AG20443 (cell line): ENCODE measurements at places on chromosomes 7 and 10.

- DNase-seq, result peak; percentile 30
These were observed 285 bp downstream of the CSTF2T start for GRCh38 chr10:51699145-51699474.

GRCh38 chr7:128075242-128076095 lies 44.2 kb upstream of the LRRC4 start:
- no peak for DNase-seq

DNA sequence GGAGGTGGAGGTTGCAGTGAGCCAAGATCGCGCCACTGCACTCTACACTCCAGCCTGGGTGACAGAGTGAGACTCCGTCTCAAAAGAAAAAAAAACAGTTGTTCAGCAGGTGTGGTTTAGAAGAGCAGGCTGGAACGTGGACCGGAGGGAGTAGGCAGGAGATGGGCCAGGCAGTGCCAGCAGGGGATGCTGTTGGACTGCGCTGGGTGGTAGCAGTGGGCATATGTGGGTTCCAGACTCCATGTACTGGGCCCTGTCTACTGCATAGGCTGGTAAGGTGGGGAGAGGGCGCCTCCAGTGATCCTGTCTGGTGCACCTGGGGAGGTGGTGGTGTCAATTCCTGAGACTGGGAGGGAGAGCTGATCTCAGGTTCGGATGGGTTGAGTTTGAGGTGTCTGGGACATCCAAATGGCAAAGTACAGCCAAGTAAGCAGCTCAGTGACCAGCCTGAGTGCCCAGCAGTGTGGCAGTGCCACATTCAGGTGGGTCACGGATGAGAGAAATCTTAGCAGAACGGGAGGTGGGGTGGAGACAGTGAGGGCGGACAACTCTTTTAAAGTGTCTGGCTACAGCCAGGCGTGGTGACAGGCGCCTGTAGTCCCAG lies 25.9 kb downstream of the SFXN4 start:
- DNase-seq, result peak; percentile 71

DNA sequence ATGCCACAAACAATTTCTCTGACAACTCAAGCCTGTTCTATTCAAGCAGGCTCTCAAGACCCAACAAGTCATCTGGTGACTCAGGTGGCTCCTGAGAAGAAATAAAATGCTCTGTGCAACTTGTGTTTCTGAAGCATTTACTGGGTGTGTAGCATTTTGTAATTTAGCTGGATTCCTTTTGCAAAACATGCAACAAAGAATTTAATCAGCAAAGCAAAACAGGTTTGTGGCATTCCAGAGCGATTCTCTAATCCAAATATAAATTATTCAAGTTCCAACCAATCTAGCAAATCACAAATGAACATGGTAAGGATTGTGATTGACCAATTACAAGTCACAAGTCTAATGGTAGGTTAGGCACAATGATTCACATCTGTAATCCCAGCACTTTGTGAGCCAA lies 39.8 kb upstream of the C10orf67 start:
- peak; percentile 25 for DNase-seq

- no peak for DNase-seq
These were observed 52.0 kb upstream of the GRB10 start for GRCh38 chr7:50834679-50835078.

GRCh38 chr7:142606081-142606480 lies 143.2 kb upstream of the PRSS1 start:
- DNase-seq, result no peak

DNA sequence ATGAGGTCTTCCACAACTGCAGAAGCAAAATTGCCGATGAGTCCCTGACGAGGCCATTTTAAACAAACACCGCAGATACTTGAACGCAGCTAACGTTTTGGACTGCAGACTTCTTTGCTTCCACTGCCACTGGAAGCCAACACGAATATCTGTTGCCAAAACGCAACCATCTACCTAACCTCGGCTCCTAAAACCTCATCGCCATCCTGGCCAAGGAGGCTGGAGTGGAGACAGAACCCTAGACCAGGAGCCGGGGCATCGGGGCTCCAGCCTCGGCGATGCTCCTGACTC lies 493 bp downstream of the WDR91 start:
- DNase-seq, result no peak

- no peak for DNase-seq
These were observed 3.5 kb downstream of the MNX1 start for GRCh38 chr7:157006829-157007469.

GRCh38 chr10:36808625-36809362 lies 316.6 kb upstream of the ANKRD30A start:
- no peak for DNase-seq

DNA sequence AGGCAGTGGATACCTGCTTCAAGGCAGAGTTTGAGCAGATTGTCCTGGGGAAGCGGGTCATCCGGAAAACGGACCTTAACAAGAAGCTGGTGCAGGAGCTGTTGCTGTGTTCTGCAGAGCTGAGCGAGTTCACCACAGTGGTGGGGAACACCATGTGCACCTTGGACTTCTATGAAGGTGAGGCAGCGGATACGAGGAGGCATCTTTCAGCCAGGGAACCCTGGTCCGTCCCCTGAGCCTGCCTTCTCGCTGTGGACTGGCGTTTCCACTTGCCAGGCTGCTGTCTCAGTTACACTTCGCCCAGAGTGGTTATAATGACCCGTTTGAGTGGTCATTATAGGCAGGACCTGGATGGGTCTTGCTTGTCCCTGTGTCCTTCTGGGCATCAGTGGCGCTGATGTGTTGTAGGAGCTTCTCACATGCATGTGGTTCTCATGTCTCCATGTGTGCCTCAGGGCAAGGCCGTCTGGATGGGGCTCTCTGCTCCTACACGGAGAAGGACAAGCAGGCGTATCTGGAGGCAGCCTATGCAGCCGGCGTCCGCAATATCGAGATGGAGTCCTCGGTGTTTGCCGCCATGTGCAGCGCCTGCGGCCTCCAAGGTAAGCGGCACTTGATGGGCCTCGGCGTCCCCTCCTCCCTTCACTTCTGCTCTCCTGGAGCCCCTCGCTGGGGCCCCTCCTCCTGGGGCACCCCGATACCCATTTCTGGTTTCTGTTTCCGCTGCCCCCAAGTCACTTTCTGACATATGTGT lies 18.0 kb downstream of the UPP1 start:
- DNase-seq, result peak; percentile 2

- no peak for DNase-seq
These were observed 77.0 kb upstream of the TRIM24 start for GRCh38 chr7:138382862-138383565.

DNA sequence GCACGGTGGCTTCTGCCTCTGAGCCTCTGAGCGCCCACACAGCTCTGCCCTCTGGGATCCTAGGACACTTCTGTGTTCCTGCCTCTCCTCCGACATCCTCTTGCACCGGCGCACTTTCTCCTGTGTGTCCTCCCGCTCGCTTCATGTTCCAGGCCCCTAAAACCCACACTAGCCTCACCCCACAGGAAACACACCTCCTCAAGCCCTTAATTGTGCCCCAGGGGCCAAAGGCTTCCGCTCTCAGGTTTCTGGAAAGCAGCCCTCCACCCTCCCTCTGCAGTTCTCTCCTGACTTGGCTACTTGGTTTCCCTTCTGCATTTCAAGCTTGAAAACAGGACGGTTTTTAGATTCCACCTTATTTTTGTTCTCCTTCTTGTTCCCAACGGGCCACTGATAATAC lies 7.3 kb downstream of the GFRA1 start:
- DNase-seq, result no peak

DNA sequence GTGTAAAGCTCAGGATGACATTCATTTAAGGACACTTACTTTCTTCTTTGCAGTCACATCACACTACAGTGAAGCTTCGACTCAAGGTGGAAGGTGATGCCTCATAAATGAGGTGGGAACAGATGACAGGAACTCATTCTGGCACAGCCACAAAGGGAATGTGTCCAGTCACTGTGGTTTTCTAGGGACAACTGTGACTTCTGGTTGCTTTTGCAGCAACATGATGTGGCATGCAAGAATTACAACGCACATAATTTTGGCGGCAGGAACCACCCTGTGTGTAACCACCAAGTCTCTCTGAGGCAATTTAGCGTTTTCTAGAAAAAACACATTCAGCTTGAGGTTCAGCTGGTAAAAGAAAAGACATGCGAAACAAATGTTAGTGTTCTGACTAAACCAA lies 32.0 kb upstream of the FERD3L start:
- DNase-seq, result peak; percentile 27

DNA sequence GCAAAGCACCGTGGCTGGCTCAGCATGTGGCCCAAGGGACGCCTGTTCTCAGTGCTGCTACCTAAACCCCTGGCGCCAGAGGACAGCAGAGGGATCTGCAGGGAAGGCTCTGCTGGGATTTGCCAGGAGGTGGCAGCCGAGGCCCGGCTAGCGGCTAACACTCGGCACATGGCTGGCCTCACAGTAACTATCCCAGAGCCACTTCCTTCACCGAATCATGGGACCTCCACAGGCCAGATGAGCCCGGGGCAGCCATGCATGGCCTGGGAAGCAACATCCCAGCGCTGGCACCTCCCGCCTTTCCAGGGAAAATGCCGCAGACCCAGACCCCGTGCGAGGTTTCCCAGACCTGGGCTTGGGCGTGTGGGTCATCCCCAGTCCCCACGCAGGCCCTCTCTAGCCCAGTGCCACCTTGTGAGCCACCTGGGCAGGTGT lies 36.4 kb downstream of the DPYSL4 start:
- DNase-seq, result peak; percentile 96

DNA sequence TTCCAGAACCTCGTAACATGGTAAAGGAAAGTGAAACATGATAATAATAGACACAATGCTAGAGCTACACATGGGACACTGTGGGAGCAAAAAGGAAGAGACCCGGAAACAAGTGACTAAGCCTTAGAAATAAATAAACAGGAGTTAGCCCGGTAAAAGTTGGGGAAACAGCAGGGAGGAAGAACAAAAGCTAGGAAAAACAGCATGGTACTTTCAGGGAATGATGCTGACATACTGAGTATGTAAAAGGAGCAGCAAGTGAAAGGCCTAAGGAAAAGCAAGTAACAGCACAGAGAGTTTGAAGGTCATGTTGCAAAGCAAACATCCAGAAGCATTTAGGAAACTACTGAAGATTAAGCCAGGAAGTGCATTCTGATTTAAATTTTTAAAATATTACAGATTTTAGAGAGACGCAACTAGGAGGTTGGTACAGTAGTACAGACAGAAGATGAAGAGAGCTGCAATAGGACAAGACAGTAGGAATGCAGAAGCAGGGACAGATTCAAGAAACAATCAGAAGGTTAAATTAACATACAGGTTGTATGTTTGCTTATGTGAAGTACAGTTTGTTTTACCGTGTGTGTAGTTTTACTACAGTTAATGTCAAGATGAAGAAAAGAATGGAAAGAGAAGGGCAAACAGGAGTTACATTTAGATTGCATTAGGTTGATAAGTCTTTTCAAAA lies 63.7 kb downstream of the ARHGAP12 start:
- peak; percentile 15 for DNase-seq

DNA sequence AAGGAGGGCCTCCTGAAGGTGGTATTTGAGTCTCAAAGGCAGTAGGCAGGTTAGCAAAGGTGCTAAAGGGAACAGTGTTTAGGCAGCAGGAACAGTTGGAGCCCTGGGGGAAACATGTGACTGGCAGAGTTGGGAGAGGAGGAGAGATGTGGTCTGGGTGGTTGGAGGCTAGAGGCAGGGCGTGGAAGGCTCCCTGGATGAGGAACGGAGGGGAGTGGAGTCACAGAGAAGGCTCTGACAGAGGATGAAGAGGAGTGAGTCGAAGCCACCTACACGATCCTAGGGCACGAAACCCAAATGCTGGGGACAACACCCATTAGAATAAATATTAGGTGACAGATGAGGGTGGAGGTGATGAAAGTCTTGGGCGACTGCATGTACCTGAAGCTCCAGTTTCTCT lies 19.6 kb upstream of the MGMT start:
- DNase-seq, result no peak

GRCh38 chr10:131806146-131806545 lies 94.7 kb upstream of the PPP2R2D start:
- no peak for DNase-seq

DNA sequence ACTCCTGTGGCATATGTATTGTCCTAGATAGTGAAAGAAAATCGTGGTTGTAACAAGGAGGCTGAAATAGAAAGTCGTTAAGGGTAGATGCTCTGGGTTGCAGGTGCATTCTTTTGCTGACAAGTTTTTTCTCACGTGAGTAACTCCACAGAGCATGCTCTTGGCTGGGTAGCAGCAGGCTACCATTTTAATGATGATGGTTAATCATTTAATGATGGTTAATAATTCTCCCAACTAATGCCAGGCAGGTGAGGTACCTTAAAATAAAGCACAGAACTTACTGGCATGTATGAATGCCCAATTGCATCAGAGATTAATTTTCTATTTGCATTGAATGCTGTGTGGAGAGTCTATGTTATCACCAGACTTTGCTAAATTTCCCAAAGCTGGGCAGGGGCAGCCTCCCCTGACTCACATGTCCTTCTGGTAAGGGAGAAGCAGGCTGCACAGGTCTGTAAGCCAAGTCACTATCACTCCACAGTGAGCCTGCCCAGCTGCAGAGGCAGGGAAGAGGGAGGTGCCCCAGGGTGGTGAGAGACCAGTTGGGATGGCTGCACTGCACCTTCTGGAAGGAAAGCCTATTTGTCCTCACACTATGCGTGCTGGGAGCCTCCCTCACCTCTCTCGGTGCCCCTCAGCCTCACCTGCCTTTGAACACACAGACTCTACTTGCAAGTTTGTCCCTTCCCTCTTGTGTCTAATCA lies 287.0 kb upstream of the IGFBP3 start:
- DNase-seq, result no peak

DNA sequence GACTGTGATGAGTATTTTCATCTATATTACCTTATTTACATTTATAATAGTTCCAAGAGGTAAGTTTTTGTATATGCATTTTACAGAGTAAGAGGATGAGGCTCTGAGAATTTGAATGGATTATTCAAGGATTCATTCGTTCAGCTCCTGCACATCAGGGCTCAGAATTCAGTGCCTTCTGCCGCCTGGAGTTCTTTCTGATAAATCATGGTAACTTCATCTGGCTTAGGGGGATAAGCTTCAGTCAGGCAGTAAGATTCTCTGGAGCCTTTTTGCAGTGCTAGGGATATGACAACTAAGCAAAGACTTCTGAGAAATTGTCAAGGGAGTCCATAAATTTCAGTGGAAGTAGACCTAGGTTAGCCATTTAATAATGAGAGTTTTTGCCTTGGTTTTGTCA lies 668.6 kb downstream of the NRG3 start:
- no peak for DNase-seq

DNA sequence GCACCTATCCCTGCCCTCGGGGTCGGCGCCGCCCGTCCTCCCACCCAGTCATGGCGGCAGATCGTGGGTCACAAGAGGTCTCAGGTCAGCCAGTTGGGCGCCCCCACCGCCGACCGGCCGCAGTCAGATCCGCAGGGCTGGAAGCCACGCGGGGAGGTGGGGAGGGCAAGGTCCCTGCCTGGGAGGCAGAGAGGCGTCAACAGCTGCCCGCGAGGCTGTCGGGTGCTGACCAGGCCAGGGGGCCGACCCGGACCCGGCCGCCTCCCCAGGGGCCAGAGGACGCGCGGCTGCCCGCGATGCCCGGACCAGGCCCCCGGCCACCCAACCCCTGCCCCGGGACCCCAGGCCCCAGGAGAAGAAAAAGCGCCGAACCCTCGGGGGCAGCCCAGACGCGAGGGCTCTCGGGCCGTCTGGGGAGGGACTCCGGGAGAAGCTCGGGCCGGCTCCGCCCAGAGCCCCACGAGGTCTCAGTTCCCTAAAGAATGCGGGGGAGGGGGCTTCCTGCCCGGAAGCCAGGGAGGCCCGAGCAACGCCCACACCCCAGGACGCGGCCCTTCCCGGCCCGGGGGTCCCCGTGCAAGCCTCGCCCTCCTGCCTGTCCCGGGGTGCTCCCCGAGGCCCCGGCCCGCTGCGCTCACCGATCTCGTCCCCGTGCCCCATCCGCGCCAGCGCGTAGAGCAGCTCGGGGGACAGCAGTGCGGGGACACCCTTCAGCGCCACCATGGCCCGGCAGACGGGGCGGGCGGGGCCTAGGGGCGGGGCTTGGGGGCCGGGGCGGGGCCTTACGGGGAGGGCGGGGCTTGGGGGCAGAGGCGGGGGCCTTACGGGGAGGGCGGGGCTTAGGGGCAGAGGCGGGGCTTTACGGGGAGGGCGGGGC lies at the start of gene FUOM:
TSS of gene FUOM (minus strand) at position 735 of the 877 bp plus-strand sequence. CDS start at position 723, 12 bp downstream.
- DNase-seq, result peak; percentile 95
